ENCODE measurements at places on chromosomes 6 and 20.

DNA sequence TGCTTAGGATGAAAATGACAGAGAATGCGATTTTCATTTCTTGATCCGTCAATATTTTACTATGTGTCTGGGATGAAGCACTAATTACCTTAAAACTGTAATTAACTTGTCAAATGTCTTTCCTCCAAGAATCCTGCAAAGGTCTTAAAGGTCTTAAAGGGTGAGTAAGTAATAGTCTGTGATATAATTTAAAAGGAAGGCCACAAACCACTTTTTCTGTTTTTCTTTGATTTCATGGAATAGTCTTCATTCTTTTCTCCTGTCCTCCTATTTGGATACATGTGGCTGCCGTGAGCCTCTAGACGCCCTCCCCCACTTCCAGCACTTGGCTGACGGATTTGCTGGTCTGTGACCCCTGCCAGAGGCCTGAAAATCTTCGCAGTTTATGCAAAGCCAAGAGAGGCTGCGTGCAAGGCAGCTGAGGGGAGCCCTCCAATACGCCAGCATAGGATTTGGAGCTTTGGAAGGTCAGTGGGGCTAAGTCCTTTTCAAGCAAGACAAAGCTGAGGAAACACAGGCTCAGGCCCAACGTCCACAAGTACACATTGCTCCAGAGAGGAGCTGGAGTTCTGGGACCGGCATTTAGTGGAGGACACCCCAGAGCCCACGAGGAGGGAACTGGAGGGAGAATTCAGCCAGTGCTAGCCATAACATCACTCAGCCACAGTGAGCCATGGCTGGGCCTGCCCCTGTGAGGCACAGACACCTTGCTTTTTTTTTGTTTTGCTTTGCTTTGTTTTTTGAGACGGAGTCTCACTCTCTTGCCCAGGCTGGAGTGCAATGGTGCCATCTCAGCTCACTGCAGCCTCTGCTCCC, 382.6 kb downstream of the SMOC2 start:
- DNase-seq: no peak

DNA sequence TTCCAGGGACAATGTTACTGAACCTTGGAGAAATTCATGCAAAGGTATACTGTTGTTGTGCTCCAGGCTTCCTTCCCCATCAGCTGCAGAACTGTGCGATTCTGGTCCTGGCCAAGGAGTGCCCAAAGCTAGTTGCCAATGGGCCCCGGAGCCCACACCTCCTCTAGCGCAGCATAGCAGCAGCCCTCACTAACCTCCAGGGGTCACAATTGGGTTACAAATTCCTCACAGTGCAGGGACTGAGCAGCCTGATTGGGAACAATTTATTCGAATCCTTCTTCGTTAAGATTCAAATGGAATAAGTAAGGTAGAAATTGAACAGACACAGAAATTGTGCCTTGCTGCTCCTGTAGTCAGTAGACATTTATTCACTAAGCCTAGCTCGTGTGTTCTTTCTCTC, 284.9 kb downstream of the PRKN start:
- no peak for DNase-seq

- DNase-seq: no peak
Observed at GRCh38 chr20:36468149-36469000, 72.9 kb upstream of the MYL9 start.

DNA sequence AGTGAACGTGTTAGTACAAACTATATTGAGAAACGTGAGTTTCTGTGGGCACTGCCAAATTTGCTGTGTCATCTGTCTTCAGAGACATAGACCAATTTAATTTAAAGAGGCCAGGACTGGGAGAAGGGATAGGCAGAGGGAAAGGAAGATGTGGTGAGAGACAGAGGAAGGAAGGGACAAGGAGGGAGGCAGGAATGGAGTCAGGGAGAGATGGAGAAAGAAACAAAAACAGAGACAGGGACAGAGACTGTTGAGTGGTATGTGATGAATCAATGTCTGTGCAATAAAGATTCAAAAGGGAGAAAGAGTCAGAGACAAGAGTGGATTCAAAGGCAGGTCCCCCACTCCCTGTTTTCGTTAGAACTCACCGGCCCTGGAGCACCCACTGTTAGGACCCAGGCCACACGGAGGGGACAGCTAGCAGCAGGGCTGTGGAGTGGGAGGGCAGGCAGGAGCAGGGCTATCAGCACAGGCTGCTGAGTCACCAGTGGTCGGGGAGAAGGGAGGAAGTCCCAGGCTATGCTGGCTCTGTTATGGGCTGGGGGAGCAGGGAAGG, 51.6 kb upstream of the CHD6 start:
- DNase-seq: no peak

DNA sequence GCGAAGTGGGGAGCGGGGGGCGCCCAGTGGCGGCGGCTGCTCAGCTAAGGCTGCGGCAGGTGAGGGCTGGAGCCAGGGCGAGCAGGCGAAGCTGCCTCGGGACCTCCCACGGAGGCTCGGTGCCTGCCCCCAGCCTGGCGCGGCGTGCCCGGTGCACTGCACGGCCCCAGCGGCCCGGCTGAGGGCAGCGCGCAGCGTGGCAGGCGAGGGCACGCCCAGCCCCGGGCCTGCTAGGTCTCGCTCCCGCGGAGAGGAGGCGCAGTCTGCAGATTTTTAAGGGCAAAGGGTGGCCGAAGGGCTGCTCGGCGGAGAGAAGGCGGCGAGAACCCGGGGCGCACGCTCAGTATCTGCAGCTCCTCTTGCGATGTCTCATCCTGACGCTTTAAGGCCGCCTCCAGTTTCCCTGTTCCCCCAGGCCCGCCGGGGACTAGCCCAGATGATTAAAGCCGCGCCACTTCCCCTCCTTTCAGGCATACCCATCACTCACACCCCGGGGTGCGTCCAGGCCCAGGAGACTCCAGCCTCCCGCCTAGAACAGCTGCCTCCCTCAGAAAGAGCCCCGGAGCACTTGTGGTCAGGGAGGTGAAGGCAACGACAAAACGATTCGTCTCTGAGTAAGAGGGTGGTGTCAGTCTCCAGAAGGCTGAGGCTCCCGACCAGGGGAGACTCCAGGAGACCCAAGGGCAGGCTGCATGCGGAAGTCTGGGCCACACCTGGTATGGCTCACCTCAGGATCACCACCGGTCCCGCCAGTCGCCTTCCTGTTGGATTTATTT, at the start of gene FERMT1:
FERMT1 (minus strand) TSS at position 158 of the 776 bp plus-strand sequence. CDS start 3,476 bp downstream, outside the sequence.
- peak; percentile 32 for DNase-seq

- DNase-seq: peak; percentile 69
Observed at GRCh38 chr6:167699141-167699931, 127.4 kb upstream of the AFDN start.

DNA sequence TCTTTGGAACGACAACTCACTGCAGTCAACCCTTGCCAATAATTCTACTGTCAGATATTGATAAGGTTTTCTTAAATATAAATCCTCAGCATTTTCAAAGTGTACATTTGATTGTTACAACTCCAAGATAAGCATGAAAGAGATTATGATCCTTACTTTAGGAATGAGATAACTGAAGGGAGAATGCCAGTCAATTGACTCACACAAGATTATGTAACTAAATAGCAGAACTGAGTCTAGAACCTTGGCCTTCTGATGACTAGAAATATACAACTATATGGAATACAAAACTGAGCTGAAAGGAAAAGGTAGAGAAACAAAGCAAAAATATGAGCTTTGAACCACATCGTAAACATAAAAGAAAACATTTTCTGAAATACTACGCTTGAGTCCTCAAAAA, 26.9 kb upstream of the STXBP5 start:
- DNase-seq: no peak

DNA sequence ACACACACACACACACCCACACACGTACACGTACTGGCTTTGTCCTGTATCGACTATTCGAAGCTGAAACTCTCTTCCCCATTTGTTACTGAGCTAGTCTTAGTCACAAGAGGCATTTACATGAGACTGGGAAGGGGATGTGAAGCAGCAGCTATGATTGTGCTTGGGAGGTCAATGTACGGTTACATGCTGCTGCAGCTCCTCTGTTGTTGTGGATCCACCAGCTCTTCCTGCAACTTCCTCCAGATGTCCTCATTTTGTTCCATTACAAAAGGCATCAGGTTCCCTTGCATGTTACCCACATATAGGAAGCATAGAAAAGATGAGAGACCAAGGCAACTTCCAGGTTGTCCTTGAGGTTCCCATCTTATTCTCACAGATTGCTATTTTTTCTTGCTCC, 612.4 kb upstream of the IMPG1 start:
- DNase-seq: no peak

DNA sequence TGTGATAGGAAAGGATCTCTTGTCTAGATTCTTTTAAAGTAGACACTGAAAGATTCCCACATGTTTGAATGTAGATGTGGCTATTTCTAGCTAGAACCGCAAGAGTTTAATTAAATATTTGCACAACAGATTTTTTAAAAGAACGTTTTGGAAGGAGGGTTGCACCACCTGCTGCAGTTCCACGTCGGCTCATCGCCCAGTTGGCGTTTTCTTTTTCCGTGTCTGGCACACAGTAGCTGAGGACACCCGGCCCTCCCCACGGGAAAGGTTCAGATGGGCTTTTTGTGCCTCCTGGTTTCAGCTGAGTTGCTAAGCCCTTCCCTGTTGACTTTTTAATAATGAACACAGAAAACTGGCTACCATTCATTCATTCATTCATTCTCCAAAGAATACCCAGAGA, 41.8 kb upstream of the DOK5 start:
- DNase-seq: no peak

GRCh38 chr20:58877050-58877975, 24.8 kb downstream of the GNAS start:
- no peak for DNase-seq

GRCh38 chr6:34568341-34569201, 12.4 kb upstream of the SPDEF start:
- no peak for DNase-seq

DNA sequence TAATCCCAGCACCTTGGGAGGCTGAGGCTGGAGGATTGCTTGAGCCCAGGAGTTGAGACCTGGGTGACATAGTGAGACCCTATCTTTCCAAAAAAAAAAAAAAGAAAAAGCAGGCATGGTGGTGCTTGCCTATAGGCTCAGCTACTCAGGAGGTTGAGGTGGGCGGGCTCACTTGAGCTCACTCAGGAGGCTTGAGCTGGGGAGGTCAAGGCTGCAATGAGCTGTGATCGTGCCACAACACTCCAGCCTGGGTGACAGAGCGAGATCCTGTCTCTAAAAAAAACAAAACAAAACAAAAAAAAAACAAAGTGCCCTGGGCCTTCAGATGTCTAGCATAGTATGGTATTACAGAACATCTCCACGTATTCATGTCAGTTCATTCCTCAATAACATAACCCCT, 42.9 kb downstream of the ZFAND3 start:
- no peak for DNase-seq

DNA sequence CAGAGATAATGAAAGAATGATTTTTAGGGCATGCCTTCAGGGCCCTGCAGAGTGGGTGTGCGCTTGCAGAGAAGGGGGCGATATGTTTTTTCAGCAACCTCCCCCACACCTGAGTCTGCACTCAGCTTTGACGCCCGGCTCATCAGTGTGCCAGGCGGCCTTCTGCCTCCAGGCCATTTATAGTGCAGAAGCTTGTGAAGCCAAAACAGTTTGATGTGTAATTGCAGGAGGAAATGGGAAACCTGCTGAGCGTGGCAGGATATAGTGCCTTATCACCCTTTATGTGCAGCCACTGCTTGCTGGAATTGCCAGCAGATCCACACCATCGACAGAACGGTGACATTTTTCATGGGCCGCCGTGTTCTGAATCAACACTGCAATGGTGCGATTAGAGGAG, 178.2 kb downstream of the CDH4 start:
- DNase-seq: no peak

- DNase-seq: no peak
Observed at GRCh38 chr6:138456401-138456790, 42.9 kb downstream of the NHSL1 start.

- DNase-seq: no peak
Observed at GRCh38 chr6:39266375-39266774, 37.1 kb upstream of the KCNK5 start.

- no peak for DNase-seq
Observed at GRCh38 chr6:100230115-100230952, 234.4 kb downstream of the SIM1 start.

GRCh38 chr6:77650098-77650663, 2.7 kb upstream of the MEI4 start:
- DNase-seq: peak; percentile 11

GRCh38 chr6:144586986-144587385, 301.9 kb downstream of the UTRN start:
- DNase-seq: no peak

DNA sequence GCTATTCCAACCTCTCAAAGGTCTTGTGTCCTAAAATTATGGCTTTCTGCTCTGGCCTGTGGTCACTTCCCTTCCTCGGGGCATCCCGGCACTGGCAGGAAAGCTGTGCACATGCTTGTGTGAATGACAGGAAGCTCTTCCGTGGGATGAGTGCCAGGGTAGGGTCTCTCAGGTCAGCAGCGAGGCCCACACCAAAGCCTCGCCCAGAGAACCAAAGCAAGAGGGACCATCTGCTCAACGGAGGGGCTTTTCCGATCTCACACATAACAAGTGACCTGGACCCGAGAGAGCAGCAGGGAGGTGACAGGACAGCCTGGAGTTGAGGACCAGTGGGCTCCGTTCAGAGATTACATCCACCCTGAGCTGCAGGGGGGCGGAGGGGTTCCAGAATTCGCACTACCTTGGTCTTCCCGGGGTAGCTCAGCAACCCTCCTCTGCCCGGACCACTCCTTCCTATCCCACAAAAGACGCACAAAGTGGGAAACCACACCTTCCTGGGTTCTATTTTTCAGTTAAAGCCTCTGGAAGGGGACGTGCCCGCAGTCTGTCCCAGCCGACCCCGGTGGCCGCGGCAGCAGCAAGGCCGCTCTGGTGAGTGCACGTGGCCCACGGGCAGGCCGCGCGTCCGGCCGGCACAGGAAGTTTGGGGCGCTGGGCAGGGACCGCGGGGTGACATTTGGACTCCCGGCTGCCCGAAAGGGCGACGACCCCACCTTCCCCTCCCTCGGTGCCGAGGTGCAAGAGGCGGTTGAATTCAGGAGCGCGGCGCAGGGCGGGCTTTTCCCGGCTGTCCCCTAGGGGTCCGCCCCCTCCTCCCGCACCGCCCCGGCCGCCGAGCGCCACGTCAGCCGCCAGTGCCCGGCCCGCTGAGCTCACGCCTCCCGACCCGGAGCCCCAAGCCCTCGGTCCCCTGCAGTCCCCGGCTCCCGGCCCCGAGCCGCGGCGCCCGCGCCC, 988 bp downstream of the TXNDC5 start:
- peak; percentile 45 for DNase-seq
